ENCODE measurements at places on chromosomes 7 and 10.
A peak's percentile ranks its signal among the peaks of the same experiment; 100 is the strongest.

DNA sequence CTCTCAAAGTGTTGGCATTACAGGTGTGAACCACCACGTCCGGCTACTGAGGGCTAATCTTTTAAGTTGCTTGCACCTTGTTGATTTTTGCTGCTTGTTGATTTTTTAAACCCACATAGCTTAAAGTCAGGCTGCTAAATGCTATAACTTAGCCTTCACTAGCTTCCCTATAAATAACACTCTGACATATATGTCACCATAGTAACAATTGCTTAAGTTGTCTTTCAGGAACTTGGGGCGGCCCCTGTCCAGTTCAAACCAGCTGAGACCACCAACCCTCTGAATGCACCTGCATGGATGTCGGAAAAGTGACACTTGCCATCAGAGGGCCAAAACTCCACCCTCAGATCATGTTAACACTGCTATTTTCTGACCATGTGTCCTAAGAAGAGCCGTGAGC, 47.3 kb downstream of the ST8SIA6 start:
- H3K4me3 ChIP-seq = no peak overlapping the region
- H3K4me1 ChIP-seq = no peaks in the 10 kb centered on the region
- DNase-seq = no peak
- no peaks in the 10 kb centered on the region for H3K36me3 ChIP-seq
- H3K27me3 ChIP-seq = no peaks in the 10 kb centered on the region
- no peak overlapping the region for H3K27ac ChIP-seq

- DNase-seq = no peak
- no peak overlapping the region for H3K4me3 ChIP-seq
- H3K36me3 ChIP-seq = no peaks in the 10 kb centered on the region
- peaks cover 10% of the 10 kb centered on the region for H3K4me1 ChIP-seq
These were observed 23.3 kb upstream of the STEAP2 start for GRCh38 chr7:90188281-90188680.

DNA sequence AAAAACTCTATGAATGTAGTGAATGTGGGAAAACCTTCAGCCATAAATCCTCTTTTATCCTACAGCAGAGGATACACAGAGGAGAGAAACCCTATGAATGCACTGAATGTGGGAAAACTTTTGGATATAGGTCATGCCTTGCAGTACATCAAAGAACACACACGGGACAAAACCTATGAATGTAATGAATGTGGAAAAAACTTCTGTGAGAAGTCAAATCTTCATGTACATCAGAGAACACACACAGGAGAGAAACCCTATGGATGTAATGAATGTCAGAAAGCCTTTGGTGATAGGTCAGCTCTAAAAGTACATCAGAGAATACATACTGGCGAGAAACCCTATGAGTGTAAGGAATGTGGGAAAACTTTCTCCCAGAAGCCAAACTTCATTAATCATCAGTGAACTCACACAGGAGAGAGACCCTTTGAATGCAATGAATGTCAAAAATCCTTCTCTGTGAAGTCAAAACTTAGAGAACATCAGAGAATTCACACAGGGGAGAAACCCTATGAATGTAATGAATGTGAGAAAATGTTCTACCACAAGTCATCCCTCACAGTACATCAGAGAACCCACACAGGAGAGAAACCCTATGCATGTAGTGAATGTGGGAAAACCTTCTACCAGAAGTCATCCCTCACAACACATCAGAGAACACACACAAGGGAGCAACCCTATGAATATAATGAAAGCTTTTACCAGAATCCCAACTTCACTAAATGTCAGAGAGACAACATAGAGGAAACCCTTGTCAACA, 45.6 kb downstream of the ZNF487 start:
- H3K4me3 ChIP-seq = no peak overlapping the region
- no peak for DNase-seq
- no peaks in the 10 kb centered on the region for H3K4me1 ChIP-seq
- H3K36me3 ChIP-seq = peaks cover 41% of the 10 kb centered on the region
- no peak overlapping the region for H3K27ac ChIP-seq
- no peaks in the 10 kb centered on the region for H3K27me3 ChIP-seq

DNA sequence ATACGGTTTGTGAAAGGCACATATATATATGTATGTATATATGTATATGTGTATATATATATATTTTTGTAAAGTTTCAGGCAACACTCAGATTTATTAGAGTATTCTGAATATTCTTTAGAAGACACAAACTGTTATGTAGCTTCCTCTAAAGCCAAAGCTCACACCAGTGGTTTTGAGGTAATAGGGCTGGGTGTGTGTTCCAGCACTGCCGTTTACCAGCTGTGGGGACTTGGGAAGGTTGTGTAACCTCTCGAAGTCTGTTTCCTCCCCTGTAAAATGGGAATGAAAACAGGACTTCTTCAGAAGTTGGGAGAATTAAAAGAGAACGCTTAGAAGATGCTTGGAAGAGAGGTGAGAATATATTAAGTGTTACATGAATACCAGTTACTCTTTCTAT, 94.8 kb downstream of the PRPF18 start:
- no peaks in the 10 kb centered on the region for H3K36me3 ChIP-seq
- H3K27ac ChIP-seq = no peak overlapping the region
- H3K4me1 ChIP-seq = peaks cover under 1% of the 10 kb centered on the region
- DNase-seq = no peak
- no peak overlapping the region for H3K4me3 ChIP-seq

DNA sequence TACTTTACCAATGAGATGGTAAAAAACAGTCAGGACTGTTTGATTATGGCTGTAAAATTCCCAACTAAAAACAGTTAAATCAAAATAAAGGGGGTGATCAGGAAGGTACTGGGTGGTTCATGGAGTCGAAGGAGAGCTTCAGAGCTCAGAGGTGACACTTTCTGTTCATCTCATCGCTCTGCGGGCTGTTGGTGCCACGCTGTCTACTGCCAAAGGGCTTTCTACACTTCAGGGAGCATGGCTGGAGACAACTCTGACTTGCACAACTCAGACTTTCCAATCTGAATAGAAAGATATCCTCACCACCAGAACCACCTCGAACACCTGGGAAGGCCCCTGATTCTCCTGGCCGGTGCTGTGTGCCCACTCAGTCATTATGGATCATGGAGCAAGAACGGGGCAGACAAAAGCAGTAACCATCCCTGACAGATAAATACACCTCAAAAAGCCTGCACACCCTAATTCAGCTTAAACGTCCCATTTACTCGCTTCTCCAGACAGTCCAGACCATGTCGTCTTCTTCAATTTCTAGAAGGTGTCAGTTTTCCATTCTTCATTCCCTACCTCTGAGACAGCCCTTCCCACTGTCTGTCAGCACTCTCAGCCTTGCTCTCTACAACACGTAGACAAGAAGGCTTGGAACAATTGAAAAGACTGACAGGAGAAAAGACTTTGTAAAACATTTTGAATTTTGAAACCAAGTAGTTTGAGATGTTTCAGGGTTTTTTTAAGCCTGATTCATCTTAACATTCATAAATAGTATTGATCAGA, 348.7 kb upstream of the NFE2L3 start:
- peaks cover 41% of the 10 kb centered on the region for H3K27me3 ChIP-seq
- no peak for DNase-seq
- no peaks in the 10 kb centered on the region for H3K4me1 ChIP-seq
- H3K36me3 ChIP-seq = no peaks in the 10 kb centered on the region
- no peak overlapping the region for H3K4me3 ChIP-seq

DNA sequence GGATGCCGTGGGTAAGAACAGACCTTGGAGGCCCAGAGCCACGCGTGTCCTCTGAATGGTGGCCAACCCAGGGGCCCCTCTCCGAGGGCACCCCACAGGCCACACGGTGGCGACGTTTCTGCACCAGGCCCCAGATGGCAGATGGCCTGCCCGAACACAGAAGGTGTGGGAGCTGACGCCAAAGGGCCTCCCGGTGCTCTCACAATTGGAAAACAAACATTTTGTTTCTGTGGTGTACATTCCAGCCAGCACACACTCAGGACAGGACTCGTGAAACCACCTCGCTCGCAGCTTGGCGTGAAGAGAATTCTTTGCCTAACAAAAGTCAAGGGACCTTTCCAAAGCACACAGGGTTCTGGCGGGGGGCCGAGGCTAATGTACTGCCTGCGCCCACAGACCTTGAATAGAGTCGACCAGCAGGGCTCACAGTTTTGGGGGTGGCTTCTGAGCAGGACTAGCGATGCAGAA, 112.1 kb downstream of the FAM53B start:
- no peak for DNase-seq
- peaks cover 85% of the 10 kb centered on the region for H3K4me1 ChIP-seq
- H3K27ac ChIP-seq = peak overlapping the region; percentile 89
- peaks cover 31% of the 10 kb centered on the region for H3K36me3 ChIP-seq
- H3K27me3 ChIP-seq = no peaks in the 10 kb centered on the region

DNA sequence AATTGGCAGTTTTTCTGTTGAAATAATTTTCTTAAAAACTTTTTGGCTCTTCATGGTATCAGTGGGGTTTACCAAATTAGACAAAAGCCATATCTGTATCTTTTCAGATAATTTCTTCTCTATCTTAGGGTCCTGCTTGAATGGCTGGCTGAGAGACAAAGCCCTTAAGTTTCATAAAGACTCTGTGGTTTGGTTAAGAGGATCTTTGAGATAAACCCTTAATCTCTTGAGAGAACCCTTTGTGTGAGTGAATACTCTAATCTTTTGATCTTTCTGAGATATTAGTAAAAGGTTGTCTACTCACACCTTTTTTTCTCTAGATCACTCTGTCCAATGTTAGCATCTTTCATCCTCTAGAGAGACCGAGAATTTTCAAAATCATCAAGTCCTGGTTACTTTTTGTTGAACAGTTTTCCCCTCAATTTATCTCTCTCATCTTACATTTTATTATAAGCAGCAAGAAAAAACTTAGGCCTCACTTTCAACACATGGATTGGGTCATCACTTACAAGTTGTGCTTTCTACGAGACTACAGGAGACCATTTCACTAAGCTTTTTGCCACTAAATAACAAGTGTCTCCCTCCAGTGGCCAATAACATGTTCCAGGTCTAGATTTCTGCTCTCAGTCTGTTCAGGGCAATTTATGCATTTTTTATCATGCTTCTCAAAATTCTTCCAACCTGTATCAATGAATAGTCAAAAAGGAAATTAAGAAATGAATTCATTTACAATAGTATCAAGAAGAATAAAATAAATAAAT, 28.4 kb downstream of the DNAJC9 start:
- DNase-seq = no peak
- no peaks in the 10 kb centered on the region for H3K4me1 ChIP-seq
- no peak overlapping the region for H3K4me3 ChIP-seq
- H3K27me3 ChIP-seq = no peaks in the 10 kb centered on the region
- H3K36me3 ChIP-seq = peaks cover 41% of the 10 kb centered on the region

DNA sequence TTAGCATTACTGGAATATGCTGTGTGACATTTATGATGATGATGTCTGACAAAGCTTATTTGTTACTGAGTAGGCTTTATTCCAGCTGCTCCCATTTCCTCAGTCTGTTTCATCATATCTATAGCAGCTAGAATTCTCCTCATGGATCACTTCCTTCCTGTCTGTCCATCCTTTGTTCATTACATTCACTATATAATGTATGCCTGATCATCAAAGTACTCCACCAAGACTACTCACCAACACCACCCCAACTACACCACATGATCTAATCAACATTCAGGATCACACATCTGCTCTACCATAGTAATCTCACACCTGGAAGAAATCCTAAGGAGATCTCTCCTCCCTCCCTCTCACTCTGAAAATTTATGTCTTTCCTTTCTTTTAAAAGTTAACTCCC, 61.3 kb downstream of the APBB1IP start:
- no peaks in the 10 kb centered on the region for H3K27me3 ChIP-seq
- peaks cover 49% of the 10 kb centered on the region for H3K36me3 ChIP-seq
- peaks cover 8% of the 10 kb centered on the region for H3K4me1 ChIP-seq
- peak overlapping the region; percentile 4 for H3K27ac ChIP-seq
- H3K4me3 ChIP-seq = no peak overlapping the region

DNA sequence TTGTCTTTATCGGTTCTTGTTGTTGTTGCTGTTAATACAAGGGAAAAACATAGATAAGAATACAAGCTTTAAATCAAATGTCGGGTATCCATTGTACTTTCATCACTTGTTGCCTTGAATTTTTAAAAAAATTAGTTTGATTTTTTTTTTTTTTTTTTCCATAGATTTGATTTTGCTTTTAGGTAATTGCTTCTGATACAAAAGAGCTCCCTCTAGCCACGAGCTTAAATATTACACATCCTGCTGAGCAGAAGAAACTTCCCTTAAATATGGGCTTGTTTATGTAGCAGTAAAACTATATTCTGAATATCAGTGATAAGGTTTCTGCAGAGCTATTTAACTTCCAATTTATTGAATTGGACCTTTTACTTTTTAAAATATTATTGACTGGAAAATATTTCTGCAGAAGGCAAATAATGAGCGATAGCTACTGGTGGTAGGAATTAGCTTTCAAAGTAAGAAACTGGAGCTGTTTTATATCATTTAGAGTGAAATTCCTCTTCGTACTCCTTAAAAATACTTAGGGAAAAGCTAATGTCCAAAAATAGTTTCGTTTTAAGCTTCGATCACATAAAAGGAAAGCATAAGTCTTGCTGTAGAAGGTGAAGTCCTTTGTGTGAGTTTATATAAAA, 216.9 kb downstream of the POLR1F start:
- H3K4me3 ChIP-seq = no peak overlapping the region
- H3K27ac ChIP-seq = no peak overlapping the region
- no peaks in the 10 kb centered on the region for H3K36me3 ChIP-seq

DNA sequence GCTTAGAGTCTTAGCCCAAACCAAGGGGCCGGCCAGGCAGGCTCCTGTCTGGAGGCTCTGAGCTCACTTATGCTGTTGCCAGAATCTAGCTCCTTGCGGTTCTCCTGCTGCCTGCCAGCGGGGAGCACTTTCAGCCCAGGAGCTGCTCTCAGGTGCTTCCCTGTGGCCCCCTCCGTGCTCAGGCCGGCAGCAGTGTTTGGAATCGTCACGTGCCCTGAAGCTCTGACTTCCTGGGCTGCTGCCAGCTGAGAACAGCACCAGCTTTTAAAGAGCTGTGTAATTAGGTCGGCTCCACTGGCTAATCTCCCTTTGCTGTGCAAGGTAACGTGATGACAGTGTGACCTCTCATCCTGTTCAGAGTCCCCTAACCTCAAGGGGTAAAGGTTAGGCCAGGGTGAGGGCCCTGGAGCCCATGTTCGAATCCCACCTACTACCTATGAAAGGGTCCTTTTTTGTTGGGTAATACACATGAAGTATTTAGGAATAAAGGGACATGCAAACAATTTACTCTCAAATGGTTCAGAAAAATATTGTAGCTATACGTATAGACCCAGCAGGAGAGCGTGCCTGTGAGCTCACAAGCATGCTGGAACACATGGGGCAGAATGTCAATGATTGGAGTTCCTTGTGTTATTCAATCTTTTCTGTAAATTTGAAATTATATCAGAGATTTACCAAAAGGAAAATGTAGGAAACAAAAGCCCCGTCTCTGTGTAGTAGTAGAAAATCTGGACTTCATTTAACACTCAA, 16.6 kb downstream of the ZNF862 start:
- H3K36me3 ChIP-seq = peaks cover 11% of the 10 kb centered on the region
- no peaks in the 10 kb centered on the region for H3K27me3 ChIP-seq
- no peak overlapping the region for H3K4me3 ChIP-seq
- no peak overlapping the region for H3K27ac ChIP-seq

DNA sequence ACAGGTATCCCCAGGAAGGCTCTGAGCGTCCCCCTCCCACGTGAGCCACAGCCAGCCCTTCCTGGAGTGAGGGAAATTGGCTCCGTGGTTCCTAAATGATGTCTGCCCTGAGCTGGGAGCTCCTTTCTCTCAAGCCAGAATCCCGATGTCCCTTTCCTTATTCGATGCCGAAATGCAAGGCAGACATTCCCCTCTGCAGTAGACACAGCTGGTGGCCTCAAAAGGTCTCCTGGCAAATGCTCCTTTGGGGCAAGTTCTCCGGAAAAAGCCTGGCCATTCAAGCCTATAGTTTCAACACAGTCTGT, 98.9 kb downstream of the HIP1 start:
- no peaks in the 10 kb centered on the region for H3K27me3 ChIP-seq
- H3K27ac ChIP-seq = peak overlapping the region; percentile 71
- DNase-seq = no peak
- peak overlapping the region; percentile 89 for H3K4me3 ChIP-seq
- peaks cover 21% of the 10 kb centered on the region for H3K4me1 ChIP-seq
- H3K36me3 ChIP-seq = peaks cover 3% of the 10 kb centered on the region

All from stimulated activated naive B cell treated with anti-CD40 and anti-IgM and Interleukin-4, amounts not matched to agents 10 μg/mL and 1 μg/mL and 100 μg/mL, for 72 hours (primary cell).